Choroid plexus epithelial cell (primary cell): ENCODE measurements at places on chromosomes 3 and 15.

DNA sequence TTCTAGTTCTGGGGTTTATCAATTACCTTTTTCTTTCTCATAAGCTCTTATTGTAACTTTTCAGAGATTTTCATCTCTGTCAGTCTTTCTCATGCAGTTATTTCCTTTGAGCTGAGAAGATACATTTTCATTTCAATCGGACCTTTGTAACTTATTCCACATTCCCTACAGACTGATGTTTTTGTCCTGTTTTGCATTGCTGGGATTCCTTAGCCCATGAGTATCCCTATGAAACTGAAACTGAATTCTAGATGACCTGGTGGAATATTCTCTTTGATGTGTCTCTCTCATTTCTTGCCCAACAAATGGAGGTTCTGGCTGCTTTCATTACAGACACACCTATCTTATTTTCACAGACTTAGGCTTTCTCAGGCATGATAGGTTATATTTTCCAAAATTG, 10.5 kb upstream of the EPHA6 start:
- DNase-seq, result no peak

- peak; percentile 4 for DNase-seq
These were observed 192.8 kb upstream of the TBC1D5 start for GRCh38 chr3:17935222-17935621.

DNA sequence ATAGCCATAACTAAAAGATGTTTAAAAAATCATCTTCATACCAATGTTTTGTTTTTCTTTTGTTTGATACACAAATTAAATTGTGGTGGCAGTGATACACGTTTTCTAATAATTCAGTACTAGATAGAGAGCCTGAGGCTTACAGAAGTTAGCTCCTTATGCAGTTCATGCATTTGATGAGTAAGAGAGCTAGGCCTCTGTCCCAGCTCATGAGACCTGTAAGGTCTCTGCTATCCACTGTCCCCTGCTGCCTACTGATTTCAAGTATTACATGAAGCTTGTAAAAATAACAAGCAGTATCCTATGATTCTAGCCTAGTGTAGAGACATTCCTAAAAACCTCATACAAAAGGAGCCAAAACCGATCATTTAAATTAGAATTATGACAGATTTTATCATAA, 144.5 kb downstream of the MBNL1 start:
- peak; percentile 49 for DNase-seq

GRCh38 chr15:89958107-89958805, 42.9 kb upstream of the ZNF710 start:
- DNase-seq, result no peak

GRCh38 chr15:35394416-35394815, 151.5 kb downstream of the DPH6 start:
- DNase-seq, result peak; percentile 28
